ENCODE measurements at places on chromosomes 12 and 14. TPM values are rescaled to one million over a fixed set of nuclear protein-coding genes. Genes with fewer than 3 reads are reported as not detected.

DNA sequence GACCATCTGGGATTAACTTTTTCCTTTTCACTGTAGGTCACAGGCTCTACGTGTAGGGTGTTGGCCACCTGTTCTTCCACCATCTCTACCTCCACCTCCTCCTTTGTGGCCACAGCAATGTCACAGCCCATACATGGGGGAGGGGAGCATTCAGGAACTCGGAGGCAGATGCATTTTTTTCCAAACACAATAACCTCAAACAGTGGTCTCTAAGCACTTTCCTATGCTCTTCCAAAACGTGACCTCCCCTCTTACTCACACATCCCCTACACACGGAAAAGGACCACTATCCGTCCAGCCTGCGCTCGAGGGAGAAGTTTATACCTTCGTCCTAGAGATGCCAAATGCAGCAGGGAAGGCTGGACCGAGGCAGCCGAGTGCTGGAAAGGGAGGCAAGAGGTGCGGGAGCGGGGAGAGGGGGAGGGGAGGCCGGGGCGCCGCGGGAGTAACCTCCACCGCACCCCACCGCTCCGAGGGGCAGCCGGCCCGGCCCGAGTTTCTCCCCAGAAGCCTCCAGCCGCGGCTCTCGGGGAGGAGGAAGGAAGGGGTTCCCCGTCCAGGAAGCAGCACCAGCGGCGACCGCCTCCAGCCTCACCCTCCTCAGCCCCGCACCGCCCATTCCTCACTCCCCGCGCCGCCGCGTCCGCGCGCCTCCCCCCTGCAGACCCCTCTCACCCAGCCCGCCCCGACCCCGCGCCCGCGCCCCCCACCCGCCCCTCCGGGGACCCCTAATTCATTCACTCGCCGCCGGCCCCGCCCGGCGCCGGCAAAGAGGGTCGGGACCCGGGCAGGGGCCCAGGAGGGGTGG, 594 bp downstream of the KRAS start:
- DNase-seq, result no peak

- DNase-seq, result no peak
Measured at GRCh38 chr14:24162093-24162492, 1.0 kb downstream of the IRF9 start.

Gene AKT1
- total RNA-seq, result 267 TPM

Gene ASB2
- total RNA-seq, result 103 TPM

- no peak for DNase-seq
Measured at GRCh38 chr12:123828854-123829547, 66.9 kb downstream of the DNAH10 start.

DNA sequence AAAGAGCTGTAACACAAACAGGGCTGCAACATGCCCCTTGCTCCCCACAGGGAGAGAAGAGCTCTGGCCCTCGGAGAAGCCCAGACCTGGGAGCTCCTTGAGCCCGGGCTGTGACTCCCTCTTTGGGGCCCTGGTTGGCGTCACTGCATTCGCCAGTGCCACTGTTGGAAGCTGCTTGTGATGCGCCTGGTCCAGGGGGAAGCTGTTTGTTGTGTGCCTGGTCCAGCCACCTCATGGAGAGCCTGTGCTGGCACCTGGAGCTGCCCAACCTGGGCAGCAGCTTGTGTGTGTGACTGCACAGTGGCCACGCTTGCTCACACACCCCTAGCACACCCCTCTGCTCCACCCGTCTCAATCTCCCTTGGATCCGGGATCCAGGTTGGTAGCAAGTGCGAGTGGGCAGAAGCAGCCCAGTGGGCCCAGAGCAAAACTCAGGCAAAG, 49.5 kb downstream of the A2M start:
- DNase-seq, result no peak

- no peak for DNase-seq
Measured at GRCh38 chr14:56358851-56359614, 220.6 kb upstream of the TMEM260 start.

Gene MORN3
- 0.17 TPM for total RNA-seq

- no peak for DNase-seq
Measured at GRCh38 chr12:132403636-132404434, 74.4 kb upstream of the GALNT9 start.

Gene LALBA
- total RNA-seq, result not detected

DNA sequence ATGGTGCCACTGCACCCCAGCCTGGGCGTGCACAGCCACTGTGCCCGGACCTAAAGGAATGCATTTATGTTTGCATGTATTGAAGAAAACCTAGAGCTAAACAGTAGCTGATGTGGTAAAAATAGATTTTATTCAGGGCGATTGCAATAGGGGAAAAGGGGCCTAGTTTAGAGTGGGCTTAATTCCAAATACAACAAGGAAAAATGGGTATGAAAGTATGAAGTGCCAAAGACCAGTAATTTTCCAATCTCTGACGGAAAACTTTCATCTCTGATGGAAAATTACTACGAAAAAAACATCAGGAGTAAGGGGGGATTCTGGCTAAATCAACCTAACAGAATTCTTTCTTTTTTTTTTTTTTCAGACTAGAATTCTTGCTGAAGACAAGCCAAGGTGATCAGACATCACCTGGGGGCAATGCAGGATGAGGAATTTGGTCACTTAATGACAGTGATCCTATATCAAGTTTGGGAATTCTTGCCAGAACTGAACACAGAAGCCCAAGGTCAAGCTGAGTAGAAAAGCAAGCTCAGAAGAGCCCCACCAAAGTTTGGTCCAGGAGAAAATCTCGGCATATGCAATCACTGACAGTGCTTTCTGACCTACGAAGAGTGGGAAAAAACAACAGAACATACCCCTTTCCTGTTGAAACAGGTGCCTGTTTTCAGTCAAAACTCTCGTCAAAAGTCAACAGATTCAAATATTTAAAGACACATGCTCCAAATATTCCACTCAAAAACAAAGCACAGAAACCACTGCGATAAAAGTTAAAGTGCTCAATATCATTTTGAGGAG, 13.7 kb upstream of the APOBEC1 start:
- DNase-seq, result no peak

GRCh38 chr12:71011261-71011660, 90.7 kb upstream of the PTPRR start:
- DNase-seq, result no peak

Gene ITFG2
- 13.6 TPM for total RNA-seq

Gene TBX3
- 5.3 TPM for total RNA-seq

Gene OR6C2
- not detected for total RNA-seq

GRCh38 chr14:100149851-100150611, 9.4 kb downstream of the DEGS2 start:
- DNase-seq, result no peak

Gene PZP
- 0.06 TPM for total RNA-seq

Gene CLEC14A
- total RNA-seq, result 23.7 TPM

- DNase-seq, result no peak
Measured at GRCh38 chr12:11981121-11981733, 89.5 kb upstream of the BCL2L14 start.

DNA sequence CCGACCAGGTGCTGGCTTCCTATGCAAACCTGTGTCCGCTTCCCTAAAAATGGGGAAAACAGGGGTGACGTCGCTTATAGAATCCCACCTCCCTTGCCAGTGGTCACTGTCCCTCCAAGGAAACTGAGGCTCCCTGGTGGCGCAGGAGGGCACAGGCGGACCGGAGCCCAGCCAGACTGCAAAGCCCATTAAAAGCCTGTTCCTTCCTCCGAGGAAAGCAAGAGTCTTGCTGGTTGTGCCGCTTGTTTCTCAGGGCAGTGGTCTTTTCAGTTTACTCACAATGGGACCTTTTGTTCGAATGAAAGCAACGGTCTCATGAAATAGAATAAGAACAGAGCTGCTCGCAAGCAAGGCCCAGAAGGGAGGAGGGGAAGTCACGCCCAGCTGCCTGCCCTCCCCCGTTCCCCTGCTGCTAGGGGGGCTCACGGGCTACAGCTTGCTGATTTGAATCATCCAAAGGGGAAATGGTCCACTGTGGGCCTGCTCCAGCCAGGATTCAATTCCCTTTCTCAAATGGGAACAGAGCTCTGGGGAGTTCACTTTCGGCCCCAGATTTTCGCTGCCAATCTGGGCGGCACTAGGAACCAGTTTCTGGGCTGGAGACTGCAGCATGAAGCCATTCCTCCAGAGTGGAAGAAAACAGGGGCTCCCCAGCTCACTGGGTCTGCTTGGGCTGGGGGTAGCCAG, 4.6 kb upstream of the SELPLG start:
- DNase-seq, result no peak

GRCh38 chr12:69529021-69529420, 56.2 kb upstream of the CCT2 start:
- no peak for DNase-seq

- no peak for DNase-seq
Measured at GRCh38 chr12:29561664-29562071, 64.2 kb upstream of the OVCH1 start.

Gene ATG2B
- total RNA-seq, result 23.7 TPM

DNA sequence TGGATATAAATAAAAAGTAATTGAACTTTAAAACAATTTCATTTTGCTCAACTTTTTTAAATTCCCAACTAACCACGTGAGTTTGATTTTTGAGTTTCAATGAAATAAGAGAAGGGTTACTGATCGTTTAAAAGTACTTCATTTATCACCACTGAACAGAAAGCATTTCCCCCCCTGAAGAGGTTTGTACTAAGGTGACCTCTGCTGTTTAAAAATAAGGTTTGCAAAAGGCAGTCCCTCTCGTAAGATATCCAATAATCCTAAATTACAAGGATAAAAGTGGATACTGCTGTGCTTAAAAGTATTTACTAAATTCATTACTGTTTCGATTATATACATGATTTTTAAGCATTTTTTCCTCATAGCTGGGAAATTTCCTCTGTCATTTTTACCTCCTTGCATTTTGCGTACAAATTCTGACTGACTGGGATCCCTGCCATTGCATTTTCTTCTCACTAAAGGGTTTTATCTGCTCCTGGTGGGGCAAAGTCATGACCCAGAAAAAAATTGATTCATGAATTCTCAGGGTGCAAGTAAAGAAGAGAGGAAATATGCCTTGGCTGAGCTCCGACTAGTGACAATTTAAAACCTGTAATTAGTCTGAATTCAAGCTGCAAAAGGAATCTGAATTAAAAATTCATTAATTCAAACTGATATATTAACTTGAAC, 463.8 kb downstream of the PRKD1 start:
- DNase-seq, result no peak

DNA sequence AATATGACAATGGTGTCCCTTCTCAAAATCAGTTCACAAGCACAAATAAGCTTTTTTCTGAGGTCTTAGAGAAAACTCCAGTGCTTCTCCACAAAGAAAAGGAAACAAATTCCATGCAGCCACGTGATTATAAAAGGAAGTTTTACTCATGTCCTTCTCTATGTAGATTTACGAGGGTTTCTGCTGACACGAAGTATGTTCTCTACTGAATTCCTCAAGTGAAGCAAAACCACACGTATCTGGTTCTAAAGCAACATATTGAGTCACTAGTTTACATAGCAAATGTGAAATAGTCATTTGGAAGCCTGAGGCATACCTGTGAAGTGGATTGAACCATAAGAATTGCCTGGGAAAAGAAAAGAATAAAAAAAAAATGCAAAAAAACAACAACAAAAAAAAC, 31.9 kb downstream of the BMP4 start:
- DNase-seq, result no peak

DNA sequence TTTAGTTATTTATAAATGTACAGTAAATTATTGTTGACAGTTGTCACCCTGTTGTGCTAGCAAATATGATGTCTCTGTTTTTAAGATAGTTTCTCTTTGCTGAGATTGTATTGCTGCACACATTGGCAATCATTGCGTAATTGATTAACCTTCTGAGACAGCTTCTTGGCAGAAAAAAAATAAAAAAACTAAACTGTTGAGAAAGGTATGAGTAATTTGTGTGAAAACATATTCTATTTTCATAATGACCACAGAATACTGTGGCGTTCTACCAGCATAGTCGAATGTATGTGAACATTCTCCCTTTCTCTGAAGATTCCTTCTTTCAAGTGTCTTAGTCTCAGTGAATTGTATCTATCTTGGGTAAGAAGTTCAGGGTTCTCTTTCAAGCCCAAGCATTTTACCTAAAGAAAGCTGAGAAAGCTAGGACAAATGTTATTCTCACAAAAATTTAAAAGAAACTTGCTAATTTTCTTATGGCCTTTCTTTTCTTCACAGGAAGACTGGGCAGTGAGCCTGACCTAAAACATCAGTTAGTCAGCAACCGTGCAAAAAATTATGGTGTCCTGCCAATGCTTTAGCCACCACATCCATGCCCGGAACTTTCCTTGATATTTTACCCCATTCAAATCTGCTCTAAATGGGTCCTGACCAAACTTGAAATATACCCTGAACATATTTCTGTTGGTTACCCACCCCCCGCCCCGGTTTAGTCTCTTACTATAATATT, 69.0 kb upstream of the REP15 start:
- no peak for DNase-seq

GRCh38 chr12:75260316-75260715, 50.7 kb upstream of the KCNC2 start:
- no peak for DNase-seq

Gene METTL17
- total RNA-seq, result 42.4 TPM

DNA sequence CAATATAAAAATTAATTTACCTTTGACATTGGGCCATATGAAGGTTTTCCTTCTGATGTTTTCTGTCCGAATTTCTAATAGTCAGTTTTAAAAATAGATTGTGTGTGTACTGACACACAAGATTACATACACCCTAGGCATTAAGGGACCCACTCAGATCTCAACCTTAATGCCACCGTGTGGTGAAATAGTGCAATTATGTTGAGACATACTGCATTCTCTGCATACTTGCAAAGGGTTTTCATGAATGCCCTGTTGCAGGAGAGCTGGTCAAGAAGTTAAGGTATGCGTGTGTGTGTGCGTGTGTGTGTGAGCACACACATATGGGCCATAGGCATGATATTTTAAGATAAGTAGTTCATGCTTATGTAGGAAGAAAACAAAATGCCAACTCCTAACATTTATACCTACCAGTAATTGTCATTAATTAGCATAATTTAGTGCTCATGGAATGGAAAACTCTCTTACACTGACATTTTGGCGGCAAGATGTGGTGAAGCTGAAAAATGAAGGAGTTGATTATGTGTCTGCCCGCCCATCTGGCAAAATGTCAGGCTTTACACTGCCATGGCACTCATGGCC, 58.8 kb downstream of the PIK3C2G start:
- no peak for DNase-seq

DNA sequence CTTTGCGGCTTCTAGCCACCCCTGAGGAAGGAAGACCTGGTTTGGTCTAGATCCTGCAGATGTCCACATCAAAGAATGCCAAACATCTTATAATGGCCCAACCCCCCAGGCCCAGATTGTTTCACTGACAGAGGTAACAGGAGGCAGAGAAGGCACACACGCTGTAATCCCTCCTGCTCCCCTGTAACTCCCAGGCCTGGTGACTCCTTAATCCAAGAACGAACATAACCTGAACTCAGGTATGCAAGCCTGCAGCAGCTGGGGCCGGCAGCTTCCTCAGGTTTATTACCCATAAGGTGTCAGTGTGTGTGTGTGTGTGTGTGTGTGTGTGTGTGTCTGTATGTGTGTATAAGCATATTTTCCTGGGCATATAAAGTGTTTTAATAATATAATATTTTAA, 52.7 kb downstream of the ERH start:
- DNase-seq, result no peak

Gene ENO2
- 40.3 TPM for total RNA-seq

Gene KRT72
- total RNA-seq, result not detected

GRCh38 chr12:95721320-95721719, 69.2 kb downstream of the NTN4 start:
- no peak for DNase-seq

Gene MYF5
- total RNA-seq, result not detected

- DNase-seq, result no peak
Measured at GRCh38 chr14:57845802-57846531, 19.9 kb downstream of the SLC35F4 start.

Gene MOAP1
- total RNA-seq, result 54.3 TPM
